ENCODE measurements at places on chromosomes 13 and 19.

- DNase-seq, result no peak
Measured at GRCh38 chr19:3113100-3114017, 19.2 kb downstream of the GNA11 start.

DNA sequence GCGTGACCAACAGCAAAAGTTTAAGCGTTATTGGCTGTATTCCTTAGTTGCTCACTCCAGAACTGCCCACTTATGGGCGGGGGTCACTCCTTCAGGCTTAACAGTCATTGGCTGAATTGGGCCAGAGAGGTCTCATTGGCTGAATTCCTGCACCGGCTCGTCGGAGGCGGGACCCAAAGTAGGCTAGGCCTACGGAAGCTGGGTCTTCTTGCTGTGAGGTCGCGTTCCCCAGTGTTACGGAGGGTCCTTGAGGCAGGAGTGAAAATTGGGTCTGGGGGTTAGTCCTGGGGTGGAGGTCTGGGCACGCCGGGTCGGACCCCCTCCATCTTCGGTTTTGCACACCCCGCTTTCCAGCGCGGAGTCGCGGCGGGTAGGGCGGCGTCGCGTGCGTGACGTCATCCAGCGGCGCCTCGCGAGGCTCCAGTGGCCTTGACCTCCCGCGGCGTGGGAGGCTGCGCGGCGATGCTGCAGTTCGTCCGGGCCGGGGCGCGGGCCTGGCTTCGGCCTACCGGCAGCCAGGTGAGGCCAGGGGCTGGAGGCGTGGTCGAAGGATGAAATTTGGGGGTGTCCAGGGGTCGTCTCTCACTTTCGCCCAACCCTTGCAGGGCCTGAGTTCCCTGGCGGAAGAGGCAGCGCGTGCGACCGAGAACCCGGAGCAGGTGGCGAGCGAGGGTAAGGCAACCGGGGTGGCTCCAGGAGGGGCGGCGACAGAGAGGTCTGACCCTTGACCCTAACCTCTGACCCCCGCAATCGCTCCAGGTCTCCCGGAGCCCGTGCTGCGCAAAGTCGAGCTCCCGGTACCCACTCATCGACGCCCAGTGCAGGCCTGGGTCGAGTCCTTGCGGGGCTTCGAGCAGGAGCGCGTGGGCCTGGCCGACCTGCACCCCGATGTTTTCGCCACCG, at the start of gene MRPL4:
MRPL4 (plus strand) TSS at position 423 of the 903 bp plus-strand sequence; CDS start at position 463, 40 bp downstream.
- peak; percentile 99 for DNase-seq

DNA sequence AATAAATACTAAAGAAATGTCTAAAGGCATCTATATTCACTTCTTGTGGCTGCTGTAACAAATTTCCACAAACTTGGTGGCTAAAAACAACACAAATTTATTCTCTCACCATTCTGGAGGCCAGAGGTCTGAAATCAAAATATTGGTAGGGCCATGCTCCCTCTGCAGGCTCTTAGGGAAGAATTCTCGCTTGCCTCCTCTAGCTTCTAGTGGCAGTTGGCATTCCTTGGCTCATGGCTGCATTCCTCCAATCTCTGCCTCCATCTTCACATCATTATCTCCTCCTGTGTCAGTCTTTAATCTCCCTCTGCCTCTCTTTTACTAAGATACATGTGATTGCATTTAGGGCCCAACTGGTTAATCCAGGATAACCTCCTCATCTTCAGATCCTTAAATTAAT, 54.1 kb upstream of the RFXAP start:
- DNase-seq, result no peak

DNA sequence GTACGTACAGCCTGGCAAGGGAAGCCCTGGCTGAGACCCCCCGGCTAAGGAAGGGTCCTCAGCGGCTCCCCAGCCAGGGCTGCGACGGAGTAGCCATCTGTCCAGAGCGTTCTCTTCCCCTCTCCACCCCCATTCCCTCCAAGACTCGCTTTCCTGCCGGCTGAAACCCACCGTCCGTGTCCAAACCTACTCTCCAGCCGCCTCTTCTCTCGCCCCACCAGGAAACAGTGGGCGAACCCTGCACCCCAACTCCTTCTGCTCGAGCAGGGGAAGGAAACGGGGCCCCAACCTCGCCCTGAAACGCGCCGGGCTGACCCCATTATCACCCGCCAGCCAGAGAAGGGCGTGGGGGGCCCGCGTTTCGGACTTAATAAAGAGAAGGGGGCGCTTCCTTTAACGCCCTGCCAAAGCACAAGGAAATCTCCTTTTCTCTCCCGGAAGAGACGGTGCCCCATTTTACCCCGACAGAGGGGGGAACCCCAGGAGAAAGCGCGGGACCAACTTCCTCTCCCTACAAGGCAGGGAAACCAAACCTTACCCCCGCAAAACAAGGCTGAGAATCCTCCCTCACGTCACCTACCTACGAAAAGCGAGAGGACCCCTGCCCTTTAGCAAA, 2.5 kb downstream of the ZC3H4 start:
- no peak for DNase-seq

- no peak for DNase-seq
Measured at GRCh38 chr19:5817218-5817617, 12.4 kb downstream of the NRTN start.

DNA sequence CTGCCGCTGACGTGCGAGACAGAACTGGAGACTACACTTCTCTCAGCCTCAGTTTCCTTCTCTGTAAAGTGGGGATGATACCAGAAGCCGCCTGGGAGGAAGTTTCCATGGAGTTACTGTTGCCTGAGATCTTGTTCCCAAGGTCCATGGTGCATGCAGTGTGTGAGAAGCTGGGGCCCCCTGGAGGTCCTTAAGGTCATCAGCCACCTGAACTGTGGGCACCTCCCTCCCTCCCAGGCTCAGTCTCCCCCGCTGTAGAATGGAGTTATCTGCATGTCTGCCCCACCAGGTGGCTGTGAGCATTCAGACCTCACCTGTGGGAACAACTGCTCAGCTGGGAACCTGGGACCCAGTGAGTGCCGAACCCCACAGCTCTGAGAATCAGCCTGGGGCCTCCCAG, 2.7 kb downstream of the CRX start:
- no peak for DNase-seq

DNA sequence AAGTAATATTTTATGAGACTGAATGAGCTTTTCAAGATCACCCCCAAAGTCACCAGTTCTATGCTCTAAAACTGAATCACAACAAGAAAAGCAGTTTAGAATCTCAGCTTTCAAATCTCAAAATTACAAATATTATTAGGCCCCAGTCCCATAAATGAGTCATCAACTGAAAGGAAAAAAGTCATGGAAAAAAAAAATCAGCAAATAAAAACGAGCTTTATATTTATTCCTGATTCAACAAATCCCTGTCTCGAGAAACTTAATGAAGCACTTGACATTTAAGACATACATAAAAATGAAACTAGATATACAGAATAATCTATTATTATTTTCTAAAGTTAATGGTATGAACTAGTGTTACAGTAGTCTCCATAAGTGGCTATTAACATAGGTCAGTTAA, 203.0 kb downstream of the DIAPH3 start:
- no peak for DNase-seq

GRCh38 chr19:13181747-13182388, 31.7 kb downstream of the IER2 start:
- peak; percentile 55 for DNase-seq

DNA sequence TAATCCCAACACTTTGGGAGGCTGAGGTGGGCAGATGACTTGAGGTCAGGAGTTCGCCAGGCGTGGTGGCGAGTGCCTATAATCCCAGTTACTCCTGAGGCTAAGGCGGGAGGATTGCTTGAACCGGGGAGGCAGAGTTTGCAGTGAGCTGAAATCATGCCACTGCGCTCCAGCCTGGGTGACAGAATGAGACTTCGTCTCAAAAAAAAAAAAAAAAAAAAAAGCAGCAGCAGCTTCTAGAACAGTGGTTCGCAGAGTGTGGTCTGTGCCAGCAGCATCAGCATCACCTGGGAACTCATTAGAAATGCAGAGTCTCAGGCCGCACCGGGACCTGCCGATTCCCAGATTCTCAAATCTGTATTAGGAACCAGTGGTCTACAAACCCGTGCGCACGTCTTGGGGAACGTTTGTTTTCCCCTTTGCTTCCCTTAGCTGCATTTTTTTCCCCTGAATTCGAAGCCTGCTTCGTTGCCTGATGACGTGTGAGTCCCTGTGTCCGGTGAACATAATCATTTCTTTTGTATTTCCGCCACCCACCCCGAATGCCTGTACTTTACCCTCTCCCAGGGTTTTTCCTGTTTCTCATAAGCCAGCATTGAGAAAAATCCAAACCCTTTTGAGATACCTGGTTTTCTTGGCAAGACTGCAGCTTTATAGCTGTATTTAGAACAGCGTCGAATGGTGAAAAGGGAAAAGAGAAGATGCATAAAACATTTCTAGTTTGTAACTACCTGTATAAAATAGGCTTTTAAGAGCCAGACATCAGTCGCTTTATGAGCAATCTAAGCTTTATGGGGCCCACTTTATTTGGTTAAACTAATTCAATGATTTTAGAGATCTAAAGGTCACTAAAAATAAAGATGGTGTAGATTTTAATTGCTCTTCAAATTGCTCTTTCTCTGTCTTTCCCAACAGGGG, 49.8 kb downstream of the BICRA start:
- no peak for DNase-seq

GRCh38 chr13:41897126-41897525, 63.8 kb downstream of the VWA8 start:
- DNase-seq, result no peak

- no peak for DNase-seq
Measured at GRCh38 chr13:80164462-80164861, 176.5 kb downstream of the SPRY2 start.

DNA sequence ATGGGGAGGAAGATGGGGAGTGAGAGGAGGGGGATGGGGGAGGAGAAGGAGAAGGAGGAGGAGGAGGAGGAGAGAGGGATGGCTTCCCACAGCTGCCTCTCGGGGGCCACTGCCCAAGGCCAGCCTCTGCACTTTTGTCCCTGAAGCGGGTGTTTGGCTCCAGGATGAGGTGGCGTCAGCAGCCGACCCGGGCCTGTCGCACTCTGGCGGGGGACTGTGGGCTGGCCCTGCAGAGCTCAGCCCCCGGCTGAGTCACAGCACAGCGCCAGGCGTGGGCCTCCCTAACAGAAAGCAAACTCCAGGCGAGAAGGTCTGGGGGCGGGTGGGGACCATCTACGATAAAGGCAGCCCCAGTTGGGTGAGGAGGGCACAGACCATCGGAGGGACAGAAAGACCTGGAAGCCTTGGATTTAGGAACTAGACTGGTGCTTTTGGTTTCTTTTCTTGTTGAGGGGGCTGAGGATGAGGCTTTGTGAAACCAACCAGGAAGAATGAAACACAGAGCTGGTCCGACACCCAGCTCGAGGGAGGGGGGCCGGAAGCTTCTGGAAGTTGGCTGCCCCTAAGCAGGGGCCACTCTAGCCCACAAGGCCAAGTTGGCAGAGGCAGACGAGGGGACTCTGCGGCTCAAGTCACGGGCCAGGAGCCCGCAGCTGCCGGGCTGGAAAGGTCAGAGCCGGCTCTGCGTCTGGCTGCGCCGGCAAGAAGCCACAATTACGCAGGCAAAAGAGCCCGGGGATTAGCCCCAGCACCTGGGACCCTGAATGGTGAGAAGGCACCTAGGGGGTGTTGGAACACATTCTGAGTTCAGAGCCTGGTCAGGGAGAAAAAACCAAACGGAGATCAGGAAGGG, 18.2 kb downstream of the LSM4 start:
- peak; percentile 72 for DNase-seq

DNA sequence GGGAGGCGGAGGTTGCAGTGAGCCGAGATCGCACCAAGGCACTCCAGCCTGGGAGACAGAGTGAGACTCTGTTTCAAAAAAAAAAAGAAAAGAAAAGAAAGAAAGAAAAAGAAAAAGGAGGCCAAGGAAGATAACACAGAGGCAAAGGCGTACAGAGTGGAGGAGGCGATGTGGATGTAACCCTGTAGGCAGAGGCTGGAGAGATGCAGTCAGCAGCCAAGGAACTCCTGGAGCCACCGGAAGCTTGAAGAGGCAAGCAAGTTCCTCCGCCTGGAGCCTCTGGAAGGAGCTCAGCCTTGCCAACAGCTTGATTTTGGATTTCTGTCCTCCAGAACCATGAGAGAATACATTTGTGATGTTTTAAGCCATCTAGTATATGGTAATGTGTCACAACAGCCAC, 6.7 kb upstream of the CCDC8 start:
- DNase-seq, result no peak

- DNase-seq, result peak; percentile 61
Measured at GRCh38 chr13:99307648-99308339, 595 bp upstream of the GPR183 start.

- DNase-seq, result peak; percentile 93
Measured at GRCh38 chr13:41827507-41828213, 133.2 kb downstream of the VWA8 start.

DNA sequence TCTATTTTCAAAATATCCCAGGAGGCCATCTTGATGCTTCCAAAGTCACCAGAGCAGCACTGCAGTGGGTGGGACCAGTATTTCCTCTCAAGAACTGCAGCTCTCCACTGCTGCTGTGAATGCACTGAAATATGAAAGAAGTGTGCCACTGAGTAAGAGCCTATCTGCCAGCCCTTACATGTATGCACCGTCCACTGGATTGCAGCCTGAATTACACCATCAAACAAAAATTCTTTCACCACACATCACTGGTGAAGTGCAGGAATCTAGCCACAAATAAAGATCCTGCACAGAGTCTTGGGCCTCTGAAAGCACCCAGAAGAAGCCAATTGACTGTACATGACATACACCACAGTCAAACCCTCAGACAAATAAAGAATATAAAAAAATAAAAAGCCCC, 249.0 kb downstream of the LHFPL6 start:
- DNase-seq, result peak; percentile 60

GRCh38 chr19:3302755-3303154, 63.6 kb upstream of the NFIC start:
- no peak for DNase-seq

DNA sequence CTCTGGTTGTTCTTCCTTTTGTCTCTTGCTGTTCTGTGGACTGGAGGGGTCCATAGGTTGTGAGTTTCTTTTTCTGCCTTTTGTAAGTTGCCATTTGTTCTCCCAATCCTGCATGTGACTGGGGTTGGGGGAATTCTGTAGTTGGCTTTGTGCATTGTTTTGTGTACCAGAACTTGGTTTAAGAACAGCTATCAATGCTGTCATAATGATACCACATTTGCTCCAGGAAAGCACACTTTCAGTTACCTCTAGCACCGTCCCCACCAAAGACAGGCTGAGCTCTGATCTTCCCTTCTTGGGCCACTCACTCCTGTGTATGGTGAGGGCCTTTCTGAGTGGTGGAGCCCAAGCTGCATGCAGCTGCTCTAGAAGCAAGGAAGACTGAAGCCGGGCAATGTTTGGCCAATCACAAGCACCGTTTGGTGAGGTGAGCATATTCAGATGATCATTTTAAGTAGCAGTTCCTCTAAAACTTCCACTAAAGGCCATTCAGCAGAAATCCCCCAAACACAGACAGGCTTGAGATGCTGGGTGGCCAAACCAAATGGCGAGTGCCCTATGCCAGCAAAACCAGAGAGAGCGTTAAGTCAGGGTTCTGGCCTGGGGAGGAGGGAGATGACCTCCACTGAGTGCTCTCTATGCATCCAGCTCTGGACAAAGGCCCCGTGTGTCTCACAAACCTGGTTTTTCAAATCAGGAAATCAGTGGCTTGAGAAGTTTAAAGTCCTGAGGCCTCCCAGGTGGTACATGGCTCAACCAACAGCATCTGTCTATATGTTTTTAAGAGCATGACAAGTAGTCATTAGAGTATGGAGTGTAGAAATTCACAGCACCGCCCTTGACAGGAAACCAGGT, 120.7 kb upstream of the SPATA13 start:
- no peak for DNase-seq

Data from fibroblast of the aortic adventitia (primary cell).